ENCODE measurements at places on chromosomes 6 and 20. TPM values are rescaled to one million over a fixed set of nuclear protein-coding genes. Genes with fewer than 3 reads are reported as not detected.

PLCB4 gene
- total RNA-seq = 19.5 TPM

BEND6 gene
- 0.70 TPM for total RNA-seq

ARHGAP40 gene
- total RNA-seq = not detected

PDYN gene
- not detected for total RNA-seq

Data from A549 treated with Mapracorat at 1 μM for 4 hours (cell line).